ENCODE measurements at places on chromosomes 2 and 18.
A peak's percentile ranks its signal among the peaks of the same experiment; 100 is the strongest.

DNA sequence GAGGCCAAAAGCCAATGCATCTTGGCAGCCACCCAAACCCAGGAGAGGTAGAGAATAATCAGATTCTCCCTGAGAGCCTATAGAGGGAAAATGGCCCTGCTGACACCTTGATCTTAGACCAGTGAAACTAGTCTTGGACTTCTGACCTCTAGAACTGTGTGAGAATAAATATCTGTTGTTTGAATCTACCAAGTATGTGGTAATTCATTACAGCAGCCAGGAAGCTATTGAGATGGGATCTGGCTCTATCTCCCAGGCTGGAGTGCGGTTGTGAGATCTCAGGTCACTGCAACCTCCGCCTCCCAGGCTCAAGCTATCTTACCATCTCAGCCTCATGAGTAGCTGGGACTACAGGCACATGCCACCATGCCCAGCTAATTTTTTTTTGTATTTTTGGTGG is 567.2 kb downstream of the MBD2 start:
- DNase-seq, result no peak

- DNase-seq, result no peak
Observed at GRCh38 chr2:36296798-36297197, 58.8 kb upstream of the CRIM1 start.

GRCh38 chr2:27353762-27354596 is 2.6 kb downstream of the GTF3C2 start:
- peak; percentile 32 for DNase-seq

- DNase-seq, result no peak
Observed at GRCh38 chr2:187542123-187542522, 12.1 kb downstream of the TFPI start.

GRCh38 chr2:68256093-68256450 is 3.7 kb upstream of the PPP3R1 start:
- no peak for DNase-seq

DNA sequence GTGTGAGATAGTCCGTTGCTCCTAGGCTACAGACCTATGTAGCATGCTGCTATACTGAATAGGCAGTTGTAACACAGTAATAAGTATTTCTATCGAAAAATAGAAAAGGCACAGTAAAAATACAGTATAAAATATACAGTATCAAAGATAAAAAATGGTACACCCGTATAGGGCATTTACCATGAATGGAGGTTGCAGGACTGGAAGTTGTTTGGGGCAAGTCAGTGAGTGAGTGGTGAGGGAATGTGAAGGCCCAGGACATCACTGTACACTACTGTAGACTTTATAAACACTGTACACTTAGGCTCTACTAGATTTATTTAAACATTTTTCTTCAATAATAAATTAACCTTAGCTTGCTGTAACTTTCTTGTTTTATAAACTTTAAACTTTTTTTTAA is 3.5 kb downstream of the MAP3K20 start:
- no peak for DNase-seq

DNA sequence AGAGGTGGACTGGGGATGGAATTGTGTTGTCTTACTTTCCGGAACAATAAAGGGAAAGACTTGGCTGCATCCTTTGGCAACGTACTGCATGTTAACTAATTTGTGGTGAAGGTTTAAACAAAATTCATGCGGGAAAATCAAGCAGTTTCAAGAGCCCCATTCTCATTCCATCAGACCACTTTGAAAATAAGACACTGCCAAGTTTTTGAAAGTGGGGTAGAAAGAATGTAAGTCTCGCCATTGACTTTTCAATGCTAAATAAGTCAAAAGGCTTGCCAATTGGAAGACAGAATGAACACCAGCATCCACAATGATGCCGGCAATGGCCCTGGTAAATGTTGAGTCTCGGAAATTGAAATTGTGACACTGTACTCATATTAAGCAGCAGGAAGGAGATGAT is 322.0 kb downstream of the RND3 start:
- no peak for DNase-seq

DNA sequence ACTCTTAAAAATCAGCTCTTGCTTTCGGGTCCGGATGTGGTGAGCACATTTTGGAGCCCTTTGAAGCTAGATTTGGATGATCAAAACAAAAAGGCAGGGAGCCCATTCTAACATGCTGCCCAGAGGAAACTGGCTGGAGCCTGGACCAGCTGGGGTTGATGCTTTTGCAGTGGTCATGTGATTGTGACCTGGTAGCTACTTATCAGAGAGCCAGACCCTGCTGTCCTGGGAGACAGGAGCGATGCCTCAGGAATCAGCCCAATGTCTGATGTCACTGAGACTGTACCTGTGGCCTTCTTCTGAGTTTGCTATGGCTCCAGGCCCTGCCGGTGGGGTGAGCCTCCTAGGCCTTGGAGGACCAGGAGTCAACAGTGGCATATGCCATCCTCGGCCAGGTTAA is 18.7 kb upstream of the SCLY start:
- DNase-seq, result no peak

- DNase-seq, result peak; percentile 52
Observed at GRCh38 chr18:59988098-59988706, 88.4 kb downstream of the PMAIP1 start.

DNA sequence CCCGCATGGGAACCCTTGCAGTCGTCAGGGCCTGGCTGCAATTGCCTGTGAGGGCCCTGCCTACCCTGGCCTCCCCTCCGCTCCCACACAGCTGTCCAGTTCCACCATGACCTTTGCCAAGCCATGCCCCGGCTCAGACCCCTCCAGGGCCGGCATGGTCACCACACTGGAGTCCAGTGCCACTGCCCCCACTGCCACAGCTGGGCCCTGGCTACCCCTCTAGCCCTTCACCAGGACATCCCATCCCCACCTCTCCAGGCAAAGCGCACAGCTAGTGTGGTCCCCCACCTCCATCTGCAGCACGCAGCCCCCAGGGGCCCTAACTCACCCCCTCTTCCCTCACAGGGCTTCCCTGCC is 70.3 kb upstream of the SMAD7 start:
- no peak for DNase-seq

DNA sequence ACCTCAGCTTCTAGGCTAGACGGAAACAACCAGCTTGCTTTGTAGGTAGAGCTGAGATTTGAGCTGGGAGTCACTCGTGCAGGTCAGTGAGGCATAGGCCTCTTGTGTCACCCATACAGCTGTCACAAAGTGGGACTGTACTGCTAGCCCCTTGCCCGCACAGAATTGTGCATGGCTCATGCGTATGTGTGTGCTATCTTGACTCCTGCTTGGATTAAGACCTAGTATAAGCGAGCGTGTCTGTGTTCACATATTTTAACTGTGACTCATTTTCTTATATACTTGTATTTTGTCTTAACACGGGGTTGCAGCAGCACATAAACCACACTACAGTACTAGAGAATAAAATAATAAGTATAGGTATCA is 20.1 kb downstream of the CEP68 start:
- no peak for DNase-seq

DNA sequence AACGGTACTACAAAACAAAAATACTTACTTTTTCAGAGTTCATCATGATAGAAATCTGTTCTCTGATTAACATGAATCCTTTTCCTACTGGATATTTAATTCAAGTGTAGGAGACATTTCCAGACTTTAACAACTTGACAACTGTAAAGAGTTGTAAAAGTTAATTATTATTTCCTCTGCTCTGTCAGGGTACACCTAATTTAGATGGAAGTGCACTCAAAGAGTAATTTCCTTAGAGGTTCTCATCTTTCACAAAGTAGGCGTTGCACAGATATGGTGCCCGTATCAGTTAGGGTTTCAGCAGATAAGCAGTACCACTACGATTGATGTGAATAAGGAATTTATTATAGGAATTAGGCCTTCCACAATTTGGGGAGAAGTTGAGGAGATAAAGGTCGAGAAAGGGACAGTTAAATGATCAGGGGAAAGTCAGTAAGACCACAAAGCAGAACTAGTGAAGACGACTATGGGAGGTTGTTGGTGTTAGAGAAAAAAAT is 16.2 kb upstream of the PDE11A start:
- DNase-seq, result no peak

DNA sequence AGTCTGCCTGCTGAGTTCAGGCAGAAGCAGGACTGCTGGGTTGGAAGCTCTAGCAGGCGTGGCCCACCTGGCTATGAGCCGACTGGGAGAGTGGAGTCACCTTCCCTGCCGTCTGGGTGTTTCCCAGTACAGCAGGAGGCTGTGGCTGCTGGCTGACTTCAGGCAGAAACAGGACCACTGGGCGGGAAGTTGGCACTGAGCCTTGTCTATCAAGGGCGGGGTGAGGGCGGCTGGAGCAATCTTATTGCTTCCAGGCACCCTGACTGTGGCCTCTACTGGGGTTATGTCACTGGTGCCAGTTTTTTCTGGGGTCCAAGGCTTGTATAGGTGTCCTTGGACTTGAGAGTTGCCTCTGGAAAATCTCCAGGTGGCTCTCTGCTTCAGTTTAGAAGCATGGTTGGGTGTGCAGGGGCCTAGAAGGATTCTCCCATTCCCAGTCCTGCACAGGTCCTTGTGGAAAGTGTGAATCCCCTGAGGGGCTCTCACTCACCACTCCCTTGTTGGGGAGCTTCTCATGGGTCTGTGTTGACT is 30.5 kb downstream of the LTBP1 start:
- peak; percentile 43 for DNase-seq

- DNase-seq, result no peak
Observed at GRCh38 chr2:12006850-12007249, 260.4 kb downstream of the LPIN1 start.

DNA sequence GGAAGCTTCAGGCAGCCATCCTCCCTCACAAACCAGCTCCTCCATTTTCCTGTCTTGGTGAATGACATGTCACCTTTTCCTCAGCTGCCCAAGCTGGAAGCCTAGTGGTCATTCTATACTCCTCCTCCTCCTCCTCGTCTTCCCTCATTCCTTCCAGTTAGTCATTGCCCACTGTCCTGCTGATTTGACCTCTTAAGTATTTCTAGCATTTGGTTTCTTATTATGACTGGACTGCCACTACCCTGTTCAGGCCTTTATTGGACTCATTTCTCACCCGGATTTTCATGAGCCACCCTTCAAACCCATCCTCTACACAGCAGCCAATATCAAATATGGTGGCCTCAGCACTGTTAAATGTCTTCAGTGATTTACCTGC is 21.9 kb upstream of the MGAT5 start:
- DNase-seq, result no peak

Data from K562 (cell line).